ENCODE measurements at places on chromosomes 2 and 18.

- DNase-seq: no peak
These were observed 204.7 kb downstream of the TGIF1 start for GRCh38 chr18:3654442-3655253.

DNA sequence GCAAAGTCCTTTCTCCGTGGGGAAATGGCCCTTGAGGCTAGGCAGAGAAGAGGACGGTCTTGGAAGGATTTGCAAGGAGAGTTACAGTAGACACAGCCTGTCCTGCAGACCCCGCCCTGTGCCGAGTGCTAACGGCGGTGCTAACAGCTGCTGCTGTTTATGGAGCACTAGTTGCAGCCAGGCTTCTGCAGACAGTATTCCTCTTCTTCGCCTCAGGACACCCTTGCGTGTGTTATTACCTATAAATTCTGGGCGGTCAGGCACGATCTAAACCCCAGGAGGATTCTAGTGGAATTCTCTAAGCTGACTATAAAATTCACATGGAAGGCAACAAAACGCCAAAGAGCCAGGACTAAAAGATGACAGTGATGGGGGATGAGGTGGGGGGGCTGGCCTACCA lies 139.8 kb downstream of the GLI2 start:
- no peak for DNase-seq

DNA sequence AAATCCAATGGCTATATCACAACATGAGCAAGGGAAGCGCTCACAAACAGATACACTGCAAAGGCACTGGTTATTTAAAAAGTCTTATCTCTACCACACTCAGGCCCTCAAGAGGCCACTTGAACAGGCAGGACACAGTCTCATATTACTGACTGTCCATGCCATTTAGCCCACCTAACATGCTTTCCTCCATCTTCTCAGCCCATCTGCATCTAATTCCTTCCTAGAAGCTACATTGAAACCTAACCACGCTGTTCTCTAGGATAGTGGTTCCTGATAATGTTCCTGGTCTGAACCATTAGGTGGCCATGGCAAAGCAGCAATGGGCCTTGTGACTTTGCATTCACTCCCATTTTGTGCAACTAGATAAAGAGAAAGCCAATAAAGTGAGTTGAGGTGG lies 22.5 kb upstream of the NEB start:
- DNase-seq: no peak

GRCh38 chr2:83971547-83971946 lies 487.5 kb downstream of the SUCLG1 start:
- no peak for DNase-seq

GRCh38 chr18:72742002-72742401 lies 125.8 kb downstream of the NETO1 start:
- no peak for DNase-seq

- no peak for DNase-seq
These were observed 43.0 kb upstream of the CTLA4 start for GRCh38 chr2:203824603-203825002.

GRCh38 chr18:8536922-8537321 lies 72.3 kb upstream of the RAB12 start:
- no peak for DNase-seq

DNA sequence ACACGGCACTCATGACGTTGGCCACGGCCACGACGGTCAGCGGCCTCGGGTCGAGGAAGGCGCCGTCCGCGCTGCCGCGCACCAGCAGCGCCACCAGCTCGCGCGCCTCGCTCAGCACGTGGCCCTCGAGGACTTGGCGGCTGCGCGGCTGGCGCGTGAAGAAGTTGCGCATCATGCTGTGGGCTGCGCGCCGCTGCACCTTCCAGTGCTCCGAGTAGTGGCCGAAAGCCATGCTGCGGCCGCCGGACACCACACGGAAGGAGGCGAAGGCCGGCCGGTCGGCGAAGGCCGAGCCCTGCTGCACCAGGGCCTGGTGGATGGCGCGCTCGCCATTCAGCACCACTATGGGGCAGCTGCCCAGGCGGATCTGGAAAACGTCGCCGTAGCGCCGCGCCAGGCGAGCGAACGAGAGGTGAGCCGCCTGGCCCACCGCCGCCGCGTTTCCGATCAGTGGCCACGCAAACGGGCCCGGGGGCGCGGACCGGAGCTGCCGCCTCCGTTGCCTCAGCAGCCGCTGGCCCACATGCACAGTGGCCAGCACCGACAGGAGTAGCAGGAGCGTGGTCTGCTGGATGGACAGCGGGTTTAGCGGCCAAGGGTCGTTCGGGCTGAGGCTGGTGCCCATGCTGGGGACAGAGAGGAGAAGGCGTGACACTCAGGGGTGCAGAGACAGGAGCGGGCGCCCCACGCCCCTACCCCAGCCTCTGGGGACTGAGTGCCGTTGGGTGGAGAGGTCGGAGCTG lies 1.0 kb downstream of the CYP1B1 start:
- no peak for DNase-seq

DNA sequence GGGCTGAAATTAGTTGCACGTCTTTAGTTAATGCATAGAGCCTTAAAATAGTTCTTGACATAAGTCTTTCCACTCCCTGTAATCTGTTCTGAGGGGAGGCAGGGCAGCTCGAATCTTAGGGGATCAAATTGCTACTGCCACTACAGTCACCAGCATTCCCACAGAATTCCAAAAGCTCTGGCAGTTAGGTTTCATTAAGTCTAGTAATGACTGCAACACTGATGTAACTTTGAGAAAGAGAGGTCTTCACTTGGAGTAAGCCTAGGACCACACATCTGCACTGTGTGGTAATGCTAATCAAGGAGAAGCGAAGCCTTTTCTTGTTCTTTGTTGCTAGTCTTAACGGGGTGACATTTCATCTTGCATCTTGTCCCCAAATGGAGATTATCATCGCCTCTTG lies 19.3 kb upstream of the NCK2 start:
- no peak for DNase-seq

Data from NCI-H1105 (cell line).